Activated gamma-delta T cell treated with Interleukin-2 at 50 U/mL for 16 hours (primary cell): ENCODE measurements at places on chromosomes 1 and 21.

- no peak for DNase-seq
These were observed 1.4 kb upstream of the ABCA4 start for GRCh38 chr1:94122201-94122970.

- no peak for DNase-seq
These were observed 62.2 kb downstream of the HSF2BP start for GRCh38 chr21:43597052-43597451.

DNA sequence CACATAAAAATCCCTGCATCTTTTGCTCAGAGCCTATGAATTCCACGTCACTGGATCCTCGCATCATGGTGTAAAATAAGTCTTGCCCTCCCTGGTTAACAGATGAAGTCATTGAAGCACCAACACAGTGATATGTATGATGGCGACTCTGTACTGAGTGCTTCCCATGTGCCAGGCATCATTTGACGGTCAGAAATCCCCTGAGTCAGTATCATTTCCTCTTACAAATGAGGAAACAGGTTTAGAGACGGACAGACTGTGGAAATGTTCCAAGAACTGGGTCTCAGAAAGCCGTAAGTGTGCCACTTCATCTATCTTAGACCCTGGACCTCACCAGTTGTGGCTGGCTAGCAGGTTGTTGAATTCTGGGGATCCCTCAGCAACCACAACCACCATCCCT lies 5.1 kb upstream of the OLFML2B start:
- no peak for DNase-seq

GRCh38 chr1:26627954-26628353 lies 67.9 kb upstream of the ARID1A start:
- DNase-seq = no peak

- DNase-seq = no peak
These were observed 660 bp downstream of the MEGF6 start for GRCh38 chr1:3610527-3611169.

- no peak for DNase-seq
These were observed 475 bp upstream of the RPL5 start for GRCh38 chr1:92831368-92831761.

GRCh38 chr1:54794451-54795355 lies 6.4 kb downstream of the TTC22 start:
- no peak for DNase-seq

DNA sequence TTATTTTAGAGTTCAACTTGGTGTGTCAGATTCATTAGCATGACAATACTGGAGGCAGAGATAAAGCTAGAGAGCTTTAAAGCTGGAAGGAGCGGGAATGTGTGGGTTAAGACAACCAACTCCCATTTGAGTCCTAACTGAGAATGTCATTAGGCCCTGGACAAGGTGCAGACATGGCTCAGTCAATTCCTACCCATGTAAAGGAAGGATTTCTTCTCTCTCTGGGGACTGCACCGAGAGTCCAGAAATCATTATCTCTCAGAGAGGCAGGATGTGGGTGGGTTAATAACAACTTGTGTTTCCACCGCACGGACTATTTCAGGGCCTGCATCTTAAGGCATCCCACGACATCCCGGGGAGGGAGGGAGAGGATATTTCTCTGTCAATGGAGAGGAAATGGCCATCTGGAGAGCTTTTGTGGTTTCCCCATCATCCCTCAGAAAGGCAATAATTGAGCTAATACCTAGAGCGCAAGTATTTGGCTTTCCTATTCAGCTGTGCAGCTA lies 46.7 kb upstream of the SARS1 start:
- no peak for DNase-seq

DNA sequence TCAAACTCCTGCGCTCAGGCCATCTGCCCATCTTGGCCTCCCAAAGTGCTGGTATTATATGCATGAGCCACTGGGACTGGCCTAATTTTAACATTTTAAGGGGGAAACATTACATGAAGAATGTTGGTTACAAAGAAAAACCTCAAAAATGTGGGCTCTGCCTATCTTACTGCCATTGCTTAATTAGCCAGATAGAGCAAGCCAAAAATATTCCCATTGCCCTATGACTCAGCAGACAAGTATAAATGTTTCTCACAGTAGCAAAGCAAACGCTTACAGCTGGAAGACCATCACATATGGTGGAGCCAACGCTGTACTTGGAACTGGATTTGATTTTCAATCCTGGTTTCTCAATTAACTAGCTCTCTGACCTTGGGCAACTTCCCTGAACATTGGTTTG lies 502.0 kb downstream of the SMYD3 start:
- no peak for DNase-seq

DNA sequence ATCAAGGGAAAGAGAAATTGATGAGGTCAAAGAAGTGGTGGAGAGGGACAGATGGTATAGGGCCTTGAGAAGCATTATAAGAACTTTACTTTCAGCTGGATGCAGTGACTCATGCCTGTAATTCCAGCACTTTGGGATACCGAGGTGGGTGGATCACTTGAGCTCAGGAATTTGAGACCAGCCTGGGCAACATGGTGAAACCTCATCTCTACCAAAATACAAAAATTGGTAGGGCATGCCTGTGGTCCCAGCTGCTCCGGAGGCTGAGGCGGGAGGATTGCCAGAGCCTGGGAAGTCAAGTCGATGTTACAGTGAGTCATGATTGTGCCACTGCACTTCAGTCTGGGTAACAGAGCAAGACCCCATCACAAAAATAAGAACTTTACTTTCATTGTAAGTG lies 5.7 kb downstream of the TMEM50A start:
- DNase-seq = no peak

DNA sequence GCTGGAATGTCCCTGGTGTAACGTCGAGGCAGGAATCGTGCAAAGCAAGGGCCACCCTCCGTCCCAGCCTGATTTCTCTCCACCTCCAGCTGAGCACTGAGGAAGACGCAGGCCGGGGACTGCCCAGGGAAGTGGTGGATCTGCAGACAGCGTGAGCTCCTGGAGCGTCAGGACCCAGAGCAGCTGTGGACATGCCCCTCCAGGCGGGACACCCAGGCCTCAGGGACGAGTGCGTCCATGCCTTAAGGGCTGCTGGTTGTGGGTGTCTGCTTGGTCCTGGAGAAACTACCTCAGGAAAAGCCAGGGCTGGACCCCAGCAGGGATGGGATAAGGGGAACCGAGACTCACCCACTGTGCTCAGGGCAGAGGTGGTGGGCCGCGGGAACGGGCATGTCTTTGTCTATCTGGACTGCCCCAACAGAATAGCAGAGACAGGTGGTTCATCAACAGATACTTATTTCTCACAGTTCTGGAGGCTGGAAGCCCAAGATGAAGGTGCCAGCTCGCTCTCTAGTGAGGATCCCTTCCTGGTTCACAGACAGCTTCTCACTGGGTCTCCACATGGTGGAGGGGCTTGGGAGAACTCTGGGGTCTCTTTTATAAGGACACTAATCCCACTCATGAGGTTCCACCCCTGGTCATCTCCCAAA lies 5.8 kb upstream of the MMEL1 start:
- DNase-seq = no peak

DNA sequence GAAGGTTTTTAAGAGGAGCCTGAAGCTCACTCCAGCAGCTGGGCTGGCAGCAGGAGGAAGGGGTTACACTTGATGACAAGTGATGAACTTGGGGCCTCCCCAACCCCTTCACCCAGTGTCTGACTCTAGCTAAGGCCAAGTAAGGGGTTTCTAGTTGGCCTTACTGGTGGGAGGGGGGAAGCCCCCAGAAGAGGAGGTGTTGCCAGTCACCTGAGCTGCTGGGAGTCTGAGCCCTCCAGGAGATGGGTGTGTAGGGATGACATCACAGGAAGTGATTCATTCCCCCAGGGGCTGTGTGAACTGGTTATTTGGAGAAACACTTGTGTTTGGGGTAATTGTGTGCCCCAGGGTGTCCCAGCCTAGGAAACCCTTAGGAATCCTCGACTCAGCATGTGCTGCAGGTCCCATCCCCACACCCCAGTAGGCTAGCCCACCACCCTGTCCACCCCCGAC lies 3.1 kb downstream of the PADI1 start:
- peak; percentile 12 for DNase-seq

DNA sequence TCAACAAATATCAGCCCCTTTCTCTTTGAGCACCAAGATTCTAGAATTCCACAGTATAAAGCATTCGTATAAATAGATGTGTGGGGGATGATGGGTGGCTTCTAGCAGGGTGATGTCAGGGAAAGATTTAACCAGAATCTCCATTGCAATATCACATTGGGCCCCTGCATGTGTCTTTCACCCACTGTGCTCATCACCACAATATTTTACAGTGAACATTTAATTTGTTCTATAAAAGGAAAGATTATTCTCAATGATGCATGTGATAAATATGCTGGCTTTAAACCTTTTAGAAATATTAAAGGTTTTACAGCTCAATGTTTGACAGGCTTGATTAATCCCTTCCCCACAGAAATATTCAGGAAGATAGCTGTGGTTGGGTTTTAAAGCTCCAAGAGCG lies 457.8 kb upstream of the DAB1 start:
- no peak for DNase-seq

DNA sequence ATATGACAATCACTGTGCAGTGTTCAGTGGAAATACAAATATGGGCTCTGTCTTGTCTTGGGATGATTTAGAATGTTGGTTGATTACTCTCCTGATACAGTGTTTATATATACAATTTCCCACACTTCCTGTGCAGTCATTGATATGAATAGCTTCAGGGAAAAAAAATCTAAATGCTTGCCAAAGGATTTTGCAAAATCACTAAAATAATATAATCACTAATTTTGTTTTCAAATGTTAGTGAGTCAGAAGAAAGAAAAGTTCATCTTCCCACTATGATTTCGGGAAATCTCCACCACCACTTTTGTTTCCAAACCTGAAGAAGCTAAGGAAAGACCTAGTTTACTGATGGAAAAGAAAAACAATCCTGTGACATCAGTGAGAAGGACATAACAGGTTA lies 32.1 kb upstream of the CHRM3 start:
- no peak for DNase-seq

GRCh38 chr1:204407295-204407971 lies 4.2 kb downstream of the PPP1R15B start:
- no peak for DNase-seq

DNA sequence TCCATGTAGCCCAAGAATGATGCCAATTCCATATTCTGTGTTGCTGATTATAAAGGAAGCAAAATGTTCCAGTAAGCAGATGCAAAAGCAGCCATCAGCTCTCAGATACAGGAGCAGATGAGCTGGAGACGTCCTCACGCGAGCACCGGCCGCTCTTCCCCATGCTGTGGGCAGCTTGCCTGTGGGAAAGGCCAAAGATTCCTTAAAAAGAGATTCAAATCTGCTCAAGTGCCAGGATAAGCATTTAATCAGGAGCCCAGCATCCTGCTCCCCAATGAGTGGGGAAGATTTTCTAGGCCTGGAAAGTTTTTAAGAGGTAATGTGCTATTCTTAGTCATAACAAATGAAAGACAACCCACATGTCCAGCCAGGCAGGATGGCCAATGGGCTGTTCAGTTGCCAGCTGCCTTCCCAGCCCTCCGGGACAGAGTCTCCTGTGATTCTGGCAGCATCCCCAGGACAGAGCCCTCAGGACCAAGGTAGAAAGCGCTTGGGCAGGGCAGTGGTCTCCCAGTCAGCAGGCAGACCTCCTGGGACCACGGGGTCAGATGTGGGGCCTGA lies 108.2 kb upstream of the TMPRSS2 start:
- DNase-seq = no peak

- no peak for DNase-seq
These were observed 30.5 kb downstream of the C4BPA start for GRCh38 chr1:207134581-207134980.

- DNase-seq = no peak
These were observed 4.9 kb upstream of the KIF14 start for GRCh38 chr1:200625381-200625824.

DNA sequence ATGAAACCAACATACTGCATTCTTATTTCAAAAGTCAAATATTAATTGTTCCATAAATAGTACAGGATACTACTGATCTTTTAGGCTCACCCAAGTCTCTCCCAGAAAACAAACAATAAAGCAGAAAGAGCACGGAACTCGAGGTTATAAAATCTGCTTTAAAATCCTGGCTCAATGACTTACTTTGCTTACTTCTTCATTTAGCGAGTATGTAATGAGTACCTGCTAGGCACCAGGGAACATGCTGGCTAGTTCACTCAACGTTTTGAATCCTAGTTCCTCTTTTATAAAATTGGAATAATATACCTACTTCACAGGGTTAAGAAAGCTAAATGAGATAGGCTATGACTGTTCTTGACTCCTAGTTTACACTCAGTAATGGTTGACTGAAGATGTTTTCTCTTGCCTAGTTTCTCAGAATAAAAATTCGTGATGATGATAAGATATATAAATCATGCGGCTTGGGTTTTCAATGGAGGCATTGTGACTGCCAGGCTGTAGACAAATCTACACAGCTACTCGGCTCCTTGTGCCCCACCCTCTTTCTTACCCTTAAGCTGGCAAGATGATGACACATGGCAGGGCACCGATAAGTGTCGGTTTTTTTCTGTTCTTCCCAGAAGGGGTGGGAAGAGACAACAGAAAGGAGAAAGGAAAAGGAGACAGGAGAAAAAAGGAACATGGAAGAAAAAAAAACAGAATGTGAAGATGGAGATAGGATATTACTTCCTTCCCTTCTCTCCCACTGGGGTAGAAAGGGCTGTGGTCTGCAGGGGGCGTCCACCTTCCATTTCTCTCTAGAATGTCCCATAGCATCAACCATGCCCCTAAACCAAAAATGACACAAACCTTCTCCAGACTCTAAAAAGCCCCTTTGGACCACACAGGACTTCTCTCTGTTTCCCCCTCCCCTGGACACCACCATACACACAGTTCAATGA lies 507.1 kb downstream of the SMYD3 start:
- no peak for DNase-seq

DNA sequence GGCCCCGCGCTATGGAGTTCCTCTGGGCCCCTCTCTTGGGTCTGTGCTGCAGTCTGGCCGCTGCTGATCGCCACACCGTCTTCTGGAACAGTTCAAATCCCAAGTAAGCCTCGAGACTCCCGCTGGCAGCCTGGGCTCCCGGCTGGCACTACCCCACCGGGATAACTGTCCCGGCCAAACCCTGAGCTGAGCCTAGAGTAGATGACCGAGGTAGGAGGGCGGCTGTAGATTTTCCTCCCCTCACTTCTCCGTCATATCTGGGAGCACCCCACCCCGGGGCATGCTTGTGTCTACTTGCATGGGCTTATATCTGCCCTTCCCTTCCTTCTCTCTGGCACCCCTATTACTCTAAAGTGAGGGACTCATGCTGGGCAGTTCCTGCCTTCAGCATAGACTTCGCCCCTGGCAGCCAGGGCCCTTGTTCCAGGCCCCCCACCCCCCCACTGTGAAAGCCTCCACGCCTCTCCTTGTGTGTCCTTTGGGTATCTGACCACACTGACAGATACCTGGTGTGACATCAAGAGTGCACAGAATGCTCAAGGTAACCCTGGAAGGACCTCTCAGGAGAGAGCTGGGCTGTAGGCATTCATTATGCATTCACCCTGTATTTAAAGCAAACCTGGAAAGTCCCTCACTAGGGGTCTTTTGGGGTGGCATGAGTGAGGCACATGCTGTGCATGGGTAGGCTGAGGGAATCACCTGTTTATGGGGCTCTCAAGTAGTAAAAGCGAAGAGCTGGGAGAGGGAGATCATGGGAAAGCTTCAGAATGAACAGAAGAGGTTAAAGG lies 485 bp downstream of the EFNA1 start:
- no peak for DNase-seq
